ENCODE measurements at places on chromosomes 2 and 18.

DNA sequence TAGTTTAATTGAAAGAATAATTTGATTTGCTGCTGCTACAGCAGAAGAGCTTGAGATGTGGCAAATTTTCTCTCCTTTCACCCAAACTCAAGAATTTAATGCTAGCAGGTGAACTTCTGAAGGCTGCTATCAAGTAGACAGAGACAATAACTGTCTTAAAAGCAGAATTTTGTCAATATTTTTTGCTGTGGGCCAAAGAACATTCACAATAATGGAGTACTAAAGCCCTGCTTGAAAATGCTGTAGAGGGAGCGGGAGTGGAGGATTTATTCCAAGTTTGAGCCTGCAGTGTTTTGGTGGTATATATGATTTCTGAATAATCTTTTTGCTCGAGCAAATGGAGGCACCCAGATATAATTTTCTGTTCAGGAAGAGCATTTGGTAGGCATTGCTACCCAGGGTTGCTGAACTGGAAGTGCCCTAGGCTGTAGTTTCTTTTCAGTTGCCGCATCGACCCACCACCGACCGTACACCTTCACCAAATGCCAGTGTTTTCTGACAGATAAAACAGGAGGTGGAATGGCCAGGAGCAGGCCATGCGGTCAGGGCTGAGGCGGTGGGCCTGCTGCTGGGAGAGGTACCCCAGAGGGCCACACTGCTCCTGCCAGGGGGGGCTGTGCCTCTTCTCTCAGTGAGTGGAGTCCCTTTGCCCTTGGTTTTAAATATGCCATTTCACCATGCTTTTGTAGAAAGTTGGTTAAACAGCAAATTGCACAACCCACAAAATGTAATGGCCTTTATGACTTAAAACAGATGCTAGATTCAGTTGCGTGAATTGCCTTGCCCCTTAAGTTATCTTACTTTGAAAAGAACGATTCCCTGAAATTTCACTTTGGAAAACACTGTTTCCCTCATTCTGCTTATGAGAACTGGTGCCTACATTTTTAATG is 36.4 kb downstream of the TSHZ1 start:
- DNase-seq, result peak; percentile 44

- no peak for DNase-seq
Measured at GRCh38 chr2:217617616-217618022, 385.2 kb downstream of the TNS1 start.

DNA sequence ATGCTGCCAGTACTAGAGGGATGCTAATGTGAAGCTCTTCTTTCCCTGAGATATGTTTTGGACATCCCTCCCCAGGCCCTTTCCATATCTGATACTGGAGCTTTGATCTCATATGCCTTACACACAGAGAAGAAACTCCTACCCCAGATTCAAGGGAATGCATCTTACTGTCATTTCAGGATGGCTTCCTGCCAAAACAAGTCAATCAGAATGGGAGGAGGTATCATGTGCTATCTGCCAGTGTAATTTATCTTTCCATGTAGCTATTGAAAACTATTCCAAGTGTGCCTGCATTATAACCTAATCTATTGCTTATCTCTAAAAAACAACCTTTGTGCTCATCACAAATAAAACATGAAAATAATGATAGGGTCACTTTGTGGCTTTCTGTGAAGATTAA is 269.9 kb upstream of the SETBP1 start:
- DNase-seq, result no peak

DNA sequence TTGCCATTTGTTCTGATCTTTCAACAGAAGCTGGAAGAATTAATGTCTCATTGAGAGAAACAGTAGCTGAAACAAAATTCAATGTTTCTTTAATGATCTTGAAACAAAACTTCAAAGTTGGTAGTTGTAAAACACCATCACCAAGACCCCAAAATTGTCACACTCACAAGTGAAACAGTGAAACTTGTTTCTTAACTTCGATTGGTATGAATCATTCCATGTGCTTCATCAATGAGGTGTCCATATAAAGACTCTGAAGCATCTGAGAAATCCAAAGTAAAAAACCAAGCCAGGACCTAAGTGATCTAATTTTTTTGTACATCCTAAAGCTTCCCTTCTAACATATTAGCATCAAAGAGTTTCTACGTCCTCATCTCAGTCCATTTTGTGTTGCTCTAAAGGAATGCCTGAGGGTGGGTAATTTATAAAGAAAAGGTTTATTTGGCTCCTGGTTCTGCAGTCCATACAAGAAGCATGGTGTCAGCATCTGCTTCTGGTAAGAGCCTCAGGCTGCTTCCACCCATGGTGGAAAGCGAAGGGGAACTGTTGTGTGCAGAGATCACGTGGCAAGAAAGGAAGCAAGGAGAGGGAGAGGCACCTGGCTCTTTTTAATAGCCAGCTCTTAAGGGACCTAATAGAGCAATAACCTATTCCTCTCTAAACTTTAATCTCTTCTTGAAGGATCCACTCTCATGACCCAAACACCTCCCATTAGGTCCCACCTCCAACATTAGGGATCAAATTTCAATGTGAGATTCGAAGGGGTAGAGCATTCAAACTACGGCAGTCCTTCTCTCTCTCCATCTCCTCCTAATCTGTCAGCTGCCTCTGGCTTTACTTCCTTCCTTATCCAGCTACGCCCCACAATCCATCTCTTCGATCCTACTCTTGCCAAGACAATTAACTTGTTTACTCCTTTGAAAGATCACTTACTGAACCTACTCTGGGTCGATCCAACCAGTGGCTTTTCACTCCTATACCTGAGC is 20.7 kb upstream of the TLK1 start:
- no peak for DNase-seq

DNA sequence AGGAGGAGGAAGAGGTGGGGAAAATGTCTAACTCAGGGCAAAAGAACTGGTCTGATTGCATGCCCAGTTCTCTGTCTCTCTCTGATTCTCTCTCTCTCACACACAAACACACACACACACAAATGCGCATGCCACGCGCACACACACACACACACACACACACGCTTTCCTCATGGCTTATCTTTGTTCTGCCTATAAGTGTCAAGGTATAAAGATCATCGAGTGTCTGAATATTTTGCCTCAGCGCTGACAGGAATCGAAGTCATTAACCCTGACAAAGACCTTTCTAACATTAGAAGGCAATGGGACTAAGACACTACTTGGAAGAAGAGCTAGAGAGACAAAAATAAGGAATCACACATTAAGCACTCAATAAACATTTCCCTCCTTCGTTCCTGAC is 497.1 kb upstream of the KLHL29 start:
- no peak for DNase-seq

DNA sequence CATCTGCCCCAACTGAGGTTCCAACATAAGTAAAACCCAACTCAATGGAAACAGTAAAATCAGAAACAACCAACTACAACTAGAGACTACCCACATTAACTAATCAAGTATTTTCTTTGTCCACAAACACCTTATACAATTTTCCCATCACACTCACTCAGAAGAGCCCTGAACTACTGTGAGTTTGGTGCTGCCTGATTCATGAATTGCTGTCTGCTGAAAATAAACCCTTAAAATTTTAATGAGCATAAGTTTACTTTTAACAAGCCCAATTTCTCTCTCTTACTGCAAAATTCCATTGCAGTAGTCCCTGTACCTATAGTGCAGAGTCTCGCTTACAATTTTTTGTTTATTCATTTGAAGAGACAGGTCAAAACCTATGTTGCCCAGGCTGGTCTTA is 203.9 kb downstream of the NBAS start:
- no peak for DNase-seq

DNA sequence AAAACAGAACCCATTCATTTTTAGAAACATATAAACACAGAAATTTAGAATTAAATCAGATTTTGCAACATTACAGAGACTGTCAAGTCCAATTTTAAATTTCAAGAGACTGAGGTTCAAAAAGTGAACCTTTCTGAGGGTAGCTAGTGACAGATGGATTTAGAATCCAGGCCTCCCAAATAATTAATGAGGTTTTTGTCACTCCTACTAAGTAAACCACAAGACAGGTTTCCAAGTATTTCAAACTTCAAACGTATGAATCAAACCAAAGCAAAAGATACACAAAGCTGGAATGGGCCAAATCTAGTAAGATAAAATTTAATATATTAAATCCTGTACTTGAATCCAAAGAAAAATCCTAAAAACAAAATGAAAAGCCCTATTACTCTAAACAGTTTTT is 25.3 kb downstream of the PPP4R3B start:
- no peak for DNase-seq

DNA sequence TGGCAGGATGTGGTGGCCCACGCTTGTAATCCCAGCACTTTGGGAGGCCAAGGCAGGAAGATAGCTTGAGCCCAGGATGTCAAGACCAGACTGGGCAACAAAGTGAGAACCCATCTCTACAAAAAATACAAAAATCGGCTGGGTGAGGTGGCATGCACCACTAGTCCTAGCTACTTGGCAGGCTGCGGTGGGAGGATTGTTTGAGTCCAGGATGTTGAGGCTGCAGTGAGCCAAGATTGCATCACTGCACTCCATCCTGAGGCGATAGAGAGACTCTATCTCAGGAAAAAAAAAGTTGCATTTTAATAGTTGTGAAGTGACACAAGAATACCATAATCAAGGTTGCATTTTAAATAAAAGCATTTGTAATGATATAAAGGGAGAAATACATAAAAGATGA is 124.1 kb upstream of the SLC38A11 start:
- no peak for DNase-seq

- peak; percentile 88 for DNase-seq
Measured at GRCh38 chr18:61551586-61551985, 218.4 kb downstream of the CDH20 start.

DNA sequence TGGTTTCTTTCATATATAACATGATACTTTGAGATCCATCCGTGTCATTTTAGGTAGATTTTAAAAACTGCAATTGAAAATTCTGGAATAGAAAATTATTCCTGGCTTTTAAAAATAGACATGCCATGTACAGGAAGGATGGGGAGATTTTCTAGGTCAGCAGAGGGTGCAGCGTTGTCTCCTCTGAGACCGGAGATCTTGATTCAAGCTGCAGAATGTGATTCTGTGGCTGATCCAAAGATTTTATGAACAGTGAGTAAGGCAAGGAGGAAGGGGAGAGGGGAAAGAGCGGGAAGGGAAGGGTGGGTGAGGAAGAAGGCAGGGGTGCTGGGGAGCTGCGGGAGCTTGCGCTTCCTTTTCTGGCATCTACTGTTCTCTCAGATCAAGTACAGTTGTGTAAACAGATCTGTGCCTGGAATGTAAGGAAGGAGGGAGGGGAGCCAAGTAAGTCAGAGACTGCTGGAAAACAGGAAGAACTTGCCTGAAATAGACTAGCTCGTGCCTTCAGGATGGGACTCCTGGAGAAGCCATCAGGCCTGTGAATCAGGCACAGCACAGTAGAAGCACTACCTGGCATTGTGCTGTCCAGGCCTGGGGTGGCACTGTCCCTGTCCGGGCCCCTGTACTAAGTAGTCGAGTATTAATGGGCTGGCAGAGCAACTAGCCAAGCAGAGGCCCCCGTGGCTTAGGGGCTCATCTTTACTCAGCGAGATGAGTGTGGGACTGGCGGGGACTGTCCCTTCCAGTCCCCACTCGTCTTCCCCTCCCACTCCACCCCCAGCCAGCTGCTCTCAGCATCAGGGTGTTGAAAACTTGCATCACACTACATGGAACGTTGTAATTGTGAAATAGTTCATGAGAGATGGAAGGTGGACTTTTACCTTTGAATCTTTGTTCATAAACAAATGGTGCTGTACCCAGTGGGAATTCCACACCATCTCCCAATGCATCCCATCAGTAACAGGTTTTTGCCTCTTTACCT is 163.5 kb downstream of the UXS1 start:
- DNase-seq, result peak; percentile 64

- peak; percentile 83 for DNase-seq
Measured at GRCh38 chr2:85662899-85663593, 5.0 kb downstream of the SFTPB start.

- DNase-seq, result peak; percentile 41
Measured at GRCh38 chr2:36965751-36966369, 476 bp downstream of the STRN start.

DNA sequence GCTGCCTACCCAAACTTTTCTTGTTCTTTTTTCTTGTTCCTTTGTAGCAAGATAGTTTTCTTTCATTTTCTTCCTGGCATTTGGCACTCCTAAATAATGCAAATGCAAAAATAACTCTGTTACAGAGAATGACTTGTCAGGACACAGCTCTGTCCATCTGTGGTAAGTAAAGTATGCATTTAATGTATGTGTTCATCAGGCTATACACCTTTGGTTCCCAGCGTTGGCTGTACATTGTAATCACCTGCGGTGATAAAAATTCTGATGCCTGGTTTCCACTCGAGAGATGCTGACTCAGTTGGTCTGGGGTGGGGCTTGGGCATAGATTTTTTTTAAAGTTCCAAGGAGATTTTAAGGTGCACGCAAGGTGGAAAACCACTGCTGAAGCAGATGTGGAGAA is at the start of gene SERPINB13:
Gene SERPINB13 (plus strand): TSS at position 378 of the 400 bp plus-strand sequence. CDS start 1,325 bp downstream, outside the sequence.
- no peak for DNase-seq

GRCh38 chr2:202009581-202009980 is 24.1 kb upstream of the FZD7 start:
- no peak for DNase-seq

- no peak for DNase-seq
Measured at GRCh38 chr2:905833-906140, 44.9 kb upstream of the SNTG2 start.

GRCh38 chr2:36695746-36696415 is 626 bp upstream of the VIT start:
- DNase-seq, result no peak

GRCh38 chr2:186919296-186919695 is 70.3 kb upstream of the ZSWIM2 start:
- DNase-seq, result peak; percentile 95

DNA sequence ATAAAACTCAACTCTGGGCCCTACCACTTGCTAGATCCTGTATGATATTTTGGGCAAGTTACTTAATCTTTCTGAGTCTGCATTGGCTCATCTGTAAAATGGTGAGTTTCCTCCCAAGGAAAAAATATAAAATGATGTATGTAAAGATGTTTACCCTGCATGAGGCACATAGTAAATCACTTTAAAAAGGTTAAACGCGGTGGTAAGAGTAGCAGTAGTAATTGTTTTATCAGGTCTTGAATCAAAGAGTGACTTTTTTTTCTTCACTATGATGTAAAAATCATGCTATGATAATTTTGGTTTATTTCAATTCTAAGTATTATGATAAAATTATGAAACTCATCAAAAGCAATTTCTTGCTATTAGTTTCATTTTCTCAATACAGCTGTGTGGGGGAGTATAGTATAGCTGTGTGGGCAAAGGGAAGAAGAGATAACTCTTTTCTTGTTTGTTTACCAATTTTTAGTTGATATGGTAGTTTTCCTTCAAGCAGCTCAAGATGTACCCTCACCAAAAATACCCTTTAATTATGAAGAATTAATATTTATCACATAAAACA is 10.7 kb downstream of the ARHGAP15 start:
- no peak for DNase-seq
